ENCODE measurements at places on chromosomes 3 and 15.
A peak's percentile ranks its signal among the peaks of the same experiment; 100 is the strongest.

- DNase-seq: peak; percentile 58
Measured at GRCh38 chr15:20340331-20340811, 201.2 kb downstream of the GOLGA6L6 start.

- DNase-seq: no peak
Measured at GRCh38 chr3:123789760-123790159, 94.4 kb downstream of the MYLK start.

- DNase-seq: no peak
Measured at GRCh38 chr3:149506540-149506939, 32.0 kb downstream of the TM4SF4 start.

DNA sequence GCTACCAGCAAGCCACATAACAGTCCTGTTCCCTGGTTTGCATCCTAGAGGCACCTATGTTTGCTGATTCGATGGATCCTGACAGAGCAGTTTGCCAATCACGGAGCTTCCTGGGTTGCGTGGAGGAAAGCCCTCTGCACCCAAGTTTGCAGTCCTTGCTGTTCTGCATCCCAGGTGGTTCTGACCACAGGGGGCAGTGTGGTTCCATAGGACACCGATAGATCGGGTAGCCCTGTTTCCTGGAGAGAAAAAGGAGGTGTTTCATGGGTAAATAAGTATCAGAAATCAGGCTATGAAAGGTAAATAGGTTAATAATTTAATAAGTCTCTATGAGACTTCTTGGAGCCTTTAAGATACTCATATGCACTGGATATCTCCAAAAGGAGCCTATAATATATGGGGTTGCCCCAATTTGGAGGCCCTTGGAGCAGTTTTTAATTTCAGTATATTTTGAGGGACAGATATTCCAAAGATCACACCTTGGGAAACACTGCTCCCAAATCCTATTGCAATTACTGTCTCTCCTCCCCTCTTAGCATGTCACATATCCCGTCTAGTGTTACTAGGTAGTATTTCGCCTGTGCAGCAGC is 194.6 kb upstream of the TPM1 start:
- DNase-seq: peak; percentile 63

Data from nephron progenitor cell (in vitro differentiated cells).